ENCODE measurements at places on chromosomes 3 and 15.
A peak's percentile ranks its signal among the peaks of the same experiment; 100 is the strongest.

GRCh38 chr3:139537795-139538621 lies 1.5 kb downstream of the RBP1 start:
- no peak for DNase-seq

GRCh38 chr15:77418966-77419835 lies 703 bp downstream of the PEAK1 start:
- no peak for DNase-seq

- DNase-seq, result no peak
These were observed 248.4 kb downstream of the CTNNB1 start for GRCh38 chr3:41447701-41448100.

- no peak for DNase-seq
These were observed 64.3 kb downstream of the RYK start for GRCh38 chr3:134186391-134186790.

DNA sequence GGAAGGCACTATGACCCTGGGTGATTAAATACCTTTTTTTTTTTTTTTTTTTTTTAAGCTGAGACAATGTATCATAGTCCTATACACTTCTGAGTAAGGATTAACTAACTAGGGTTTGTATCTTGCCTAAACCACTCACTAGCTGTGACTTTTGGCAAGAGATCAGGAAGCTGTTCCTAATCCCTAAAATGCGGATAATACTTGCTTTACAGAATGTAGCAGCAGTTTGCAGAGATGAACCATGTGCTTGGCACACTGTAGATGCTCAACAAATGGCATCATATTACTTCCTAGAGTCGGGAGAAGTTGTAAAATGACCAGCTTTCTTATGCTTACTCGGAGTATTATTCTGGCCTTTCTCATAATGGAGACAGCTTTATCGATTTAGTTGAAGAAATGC lies 25.6 kb upstream of the PYGO1 start:
- DNase-seq, result no peak

GRCh38 chr3:32292085-32292796 lies 53.8 kb downstream of the CMTM8 start:
- DNase-seq, result no peak

GRCh38 chr15:32706704-32707103 lies 11.1 kb upstream of the GREM1 start:
- DNase-seq, result no peak

- no peak for DNase-seq
These were observed 2.9 kb downstream of the PLEKHO2 start for GRCh38 chr15:64844576-64845145.

DNA sequence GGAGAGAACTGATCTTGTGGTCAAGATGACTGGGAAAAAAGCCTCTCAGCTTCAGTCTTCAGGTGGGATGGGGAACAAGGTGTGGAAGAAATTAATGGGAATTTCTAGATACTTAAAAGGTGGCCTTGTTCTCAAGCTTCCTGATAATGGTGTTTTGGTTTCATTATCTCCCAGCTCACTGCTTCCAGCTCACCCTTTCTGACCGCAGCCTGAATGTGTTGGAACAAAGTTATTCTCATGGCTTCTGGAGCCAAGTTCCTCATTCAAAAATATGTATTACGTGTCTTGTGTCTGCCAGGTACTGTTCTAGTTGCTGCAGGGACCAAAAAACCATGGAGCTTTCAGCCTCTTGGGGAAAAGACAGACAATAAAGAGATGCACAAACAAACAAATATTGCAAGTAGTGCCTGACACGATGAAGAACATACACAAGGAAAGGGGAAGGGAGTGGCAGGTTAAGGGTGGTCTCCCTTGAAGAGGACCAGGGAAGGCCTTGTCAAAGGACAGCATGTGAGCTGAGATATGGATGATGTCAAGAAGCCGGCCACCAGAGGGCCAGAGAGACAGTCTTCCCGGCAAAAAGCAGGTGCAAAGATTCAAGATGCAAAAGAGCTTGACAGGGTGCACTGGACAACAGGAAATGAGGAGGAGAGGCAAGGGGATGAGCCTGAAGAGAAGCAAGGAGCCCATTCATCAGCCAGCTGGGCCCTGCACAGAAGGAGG lies 35.5 kb downstream of the ARRDC4 start:
- DNase-seq, result peak; percentile 18

DNA sequence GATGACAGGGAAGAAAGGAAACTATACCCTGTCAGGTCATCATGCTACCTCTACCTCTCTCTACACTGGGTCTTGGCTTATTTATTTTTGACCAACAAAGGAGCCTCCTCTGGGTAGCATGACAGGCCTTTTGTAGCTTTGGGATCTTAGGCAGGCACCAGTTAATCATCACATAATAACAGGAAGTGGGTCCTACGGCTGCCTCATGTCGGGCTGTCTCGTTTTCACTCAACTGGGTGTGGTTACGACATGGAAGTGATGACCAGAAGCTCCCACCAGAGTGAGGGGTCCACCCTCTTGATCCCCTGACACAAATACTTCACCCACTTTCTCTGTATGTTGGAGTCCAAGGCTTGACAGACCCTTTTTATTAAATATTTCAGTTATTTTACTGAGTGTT lies 105.3 kb downstream of the CD47 start:
- no peak for DNase-seq

GRCh38 chr15:52056496-52056895 lies 37.5 kb downstream of the MAPK6 start:
- DNase-seq, result no peak

GRCh38 chr15:78630886-78631633 lies 9.9 kb downstream of the CHRNB4 start:
- no peak for DNase-seq

DNA sequence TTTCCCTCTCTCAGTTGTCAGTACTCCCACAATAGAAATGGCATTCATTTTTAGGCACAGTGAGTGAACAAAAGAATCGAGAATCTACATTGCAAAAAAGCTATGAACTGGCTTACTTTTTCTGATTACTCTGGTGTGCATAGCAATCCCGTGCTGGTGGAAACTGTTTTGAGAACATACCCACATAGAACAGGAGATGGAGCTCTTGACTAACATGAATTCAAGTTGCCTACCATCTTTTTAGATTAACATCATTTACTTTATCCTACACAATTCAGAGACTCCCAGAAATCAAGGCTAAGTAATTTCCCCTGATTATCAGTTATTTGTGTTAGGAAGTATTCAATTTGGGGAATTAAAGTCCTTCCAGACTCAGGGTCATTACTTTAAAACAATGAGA lies 326.6 kb downstream of the ARPP21 start:
- no peak for DNase-seq

GRCh38 chr15:79769069-79769481 lies 127.7 kb downstream of the MTHFS start:
- DNase-seq, result no peak

- DNase-seq, result no peak
These were observed 171.1 kb downstream of the ZNF621 start for GRCh38 chr3:40695848-40696247.

- DNase-seq, result no peak
These were observed 8.3 kb upstream of the PRR23C start for GRCh38 chr3:139052802-139053600.

DNA sequence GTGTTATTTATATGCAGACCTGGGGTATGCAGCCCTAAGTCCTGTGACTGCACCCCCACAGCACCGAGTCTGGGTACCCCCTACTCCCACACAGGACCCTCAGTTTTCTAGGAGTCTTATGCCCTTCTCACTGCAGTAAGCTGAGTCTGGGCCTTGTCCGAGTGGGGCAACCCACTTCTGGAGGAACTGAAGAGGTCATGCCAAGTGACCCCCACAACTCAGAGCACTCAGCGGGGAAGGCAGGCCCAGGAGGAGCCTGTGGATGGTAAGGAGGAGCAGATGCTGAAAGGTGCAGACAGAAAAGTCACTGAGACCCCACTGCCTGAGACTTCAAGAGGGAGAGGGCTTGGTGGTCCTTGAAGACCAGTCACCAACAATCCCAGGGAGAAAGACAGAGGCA lies 56.1 kb upstream of the FGD5 start:
- DNase-seq, result no peak

DNA sequence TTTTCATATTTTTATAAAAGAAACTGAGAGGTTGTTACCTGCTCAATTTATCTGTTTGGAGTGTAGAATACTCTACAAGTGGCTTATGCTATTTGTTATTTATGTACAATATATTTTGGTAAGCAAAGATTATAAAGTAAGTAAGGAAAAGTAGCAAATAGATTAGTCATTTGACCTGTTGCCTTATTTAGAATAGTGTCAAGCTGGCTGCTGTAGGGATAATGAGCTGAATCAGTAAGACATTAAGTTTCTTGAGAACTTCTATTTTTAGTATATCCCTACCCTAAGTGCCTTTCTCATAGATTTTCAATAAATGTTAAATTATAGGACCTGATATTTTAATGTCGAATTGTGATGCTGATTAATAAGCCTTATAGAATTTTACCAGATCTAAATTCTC lies 37.2 kb downstream of the ECT2 start:
- no peak for DNase-seq

DNA sequence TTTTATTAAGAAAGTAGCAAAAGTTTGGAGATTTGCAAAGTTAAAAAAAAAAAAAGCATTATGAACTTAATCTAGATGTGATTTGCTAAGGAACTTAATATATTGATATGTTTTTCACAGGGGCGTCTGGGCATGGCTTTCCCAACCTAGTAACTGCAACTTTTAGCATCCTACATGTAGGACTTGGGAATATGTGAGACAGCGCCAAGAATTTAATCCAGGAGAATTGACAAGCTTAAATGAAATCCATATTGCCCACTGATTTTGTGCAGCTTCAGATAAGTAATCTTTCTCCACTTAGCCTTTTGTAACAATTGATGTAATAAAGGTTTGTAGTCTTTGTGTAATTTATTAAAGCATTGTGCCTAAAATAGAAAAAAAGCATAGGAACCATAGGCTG lies 982 bp upstream of the GABPB1 start:
- DNase-seq, result no peak

GRCh38 chr15:80423215-80423614 lies 19.0 kb downstream of the ARNT2 start:
- no peak for DNase-seq

DNA sequence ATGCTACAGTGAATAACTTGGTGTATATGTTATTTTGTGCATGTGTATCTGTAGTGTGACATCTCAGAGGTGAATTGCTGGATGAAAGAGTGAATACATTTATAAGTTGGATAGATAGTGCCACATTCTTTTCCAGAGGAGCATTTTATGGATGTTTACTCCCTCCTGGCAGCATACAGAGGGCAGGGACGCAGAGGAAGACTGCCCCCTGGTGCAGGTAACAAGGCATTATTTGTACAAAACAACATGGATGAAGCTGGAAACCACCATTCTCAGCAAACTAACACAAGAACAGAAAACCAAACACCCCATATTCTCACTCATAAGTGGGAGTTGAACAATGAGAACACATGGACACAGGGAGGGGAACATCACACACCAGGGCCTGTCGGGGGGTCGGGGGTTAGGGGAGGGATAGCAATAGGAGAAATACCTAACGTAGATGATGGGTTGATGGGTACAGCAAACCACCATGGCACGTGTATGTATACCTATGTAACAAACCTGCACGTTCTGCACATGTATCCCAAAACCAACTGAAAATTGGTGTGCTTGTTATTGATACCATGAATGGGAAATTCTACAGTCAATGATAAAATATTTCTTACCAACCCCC lies 57.9 kb upstream of the CTXND1 start:
- no peak for DNase-seq

DNA sequence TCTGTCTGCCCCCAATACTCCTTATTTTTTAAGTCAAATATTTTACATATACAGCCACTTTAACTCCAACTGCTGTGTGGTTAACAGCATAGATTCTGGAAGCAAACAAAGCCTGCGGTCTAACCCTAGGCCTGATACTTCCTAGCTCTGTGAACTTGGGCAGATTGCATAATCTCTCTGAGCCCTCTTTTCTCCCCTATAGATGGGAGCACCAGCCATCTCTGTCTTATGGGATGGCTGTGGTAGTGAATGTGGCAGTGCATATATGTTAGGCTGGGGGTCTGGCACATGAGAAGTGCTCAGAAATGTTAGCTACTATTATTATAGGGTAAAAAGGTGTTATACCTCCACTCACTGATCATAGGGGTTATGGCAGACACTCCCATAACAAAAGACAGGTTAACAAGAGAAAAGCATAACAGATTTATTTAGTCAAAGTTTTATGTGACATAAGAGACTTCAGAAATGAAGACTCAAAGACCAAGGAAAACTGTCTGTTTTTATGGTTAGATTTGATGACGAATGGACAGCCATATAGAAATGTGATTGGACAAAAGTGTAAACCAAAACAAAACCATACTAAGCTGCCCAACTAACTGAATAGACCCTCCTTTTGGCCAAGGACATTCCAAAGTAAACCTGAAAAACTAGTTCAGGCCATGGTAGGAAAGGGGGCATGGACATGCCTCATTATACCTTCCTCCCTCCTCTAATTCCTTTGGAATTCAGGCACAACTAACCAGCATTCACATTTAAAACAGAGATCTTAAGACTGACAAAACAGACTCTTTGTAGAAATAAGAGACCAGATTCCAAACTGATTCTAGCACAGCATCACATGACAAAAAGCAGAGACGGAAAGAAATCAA lies 53.9 kb upstream of the DAZL start:
- no peak for DNase-seq

- DNase-seq, result no peak
These were observed 59.6 kb upstream of the NEDD4 start for GRCh38 chr15:56053046-56053400.

- DNase-seq, result no peak
These were observed 1.4 kb upstream of the TNFSF10 start for GRCh38 chr3:172524611-172525010.

DNA sequence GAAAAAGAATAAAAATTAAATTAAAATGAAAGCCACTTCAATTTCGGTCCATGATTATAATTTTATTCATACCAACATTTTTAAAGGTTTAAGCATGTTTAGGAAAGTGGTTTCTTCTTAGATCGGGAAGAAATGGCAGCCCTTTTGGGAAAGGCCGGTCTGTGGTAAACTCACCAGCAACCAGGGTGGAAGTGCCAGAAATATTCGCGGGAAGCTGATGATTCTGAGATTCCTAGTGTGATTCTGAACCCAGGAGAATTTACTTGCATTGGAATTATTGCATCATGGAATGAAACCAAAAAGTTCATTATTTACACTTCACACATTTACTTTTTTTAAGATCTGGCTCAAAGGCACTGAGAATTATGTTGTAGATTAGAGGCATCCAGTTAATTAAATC lies 97.2 kb upstream of the CCNL1 start:
- DNase-seq, result no peak

- peak; percentile 42 for DNase-seq
These were observed 308.4 kb downstream of the PDCD6IP start for GRCh38 chr3:34106879-34107278.

DNA sequence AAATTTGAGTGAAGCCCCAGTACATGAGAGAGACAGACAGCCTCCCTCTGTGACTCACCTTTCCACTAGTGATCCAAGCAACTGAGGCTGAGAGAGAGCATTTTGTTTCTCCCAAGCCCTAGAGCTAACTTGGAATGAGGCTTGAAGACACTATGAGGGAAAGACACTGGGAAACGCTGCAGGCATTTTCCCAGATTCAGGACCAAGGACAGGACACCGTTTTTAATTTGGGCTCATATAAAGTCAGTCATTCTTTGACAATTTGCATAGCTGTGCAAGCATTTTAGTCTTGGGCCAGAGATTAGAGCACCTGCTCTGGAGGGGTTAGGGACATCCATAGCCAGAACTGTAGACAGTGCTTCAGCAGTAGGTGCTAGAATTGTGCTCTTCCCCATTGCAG lies 249.0 kb downstream of the AGBL1 start:
- no peak for DNase-seq

All from GDM1 (cell line).